Activated CD4-positive, alpha-beta memory T cell treated with anti-CD3 and anti-CD28 coated beads, Interleukin-2, amount 10 ng/mL, durations not matched to agents 7 days and 5 days (primary cell): ENCODE measurements at places on chromosomes 11 and 22. TPM values are rescaled to one million over a fixed set of nuclear protein-coding genes. Genes with fewer than 3 reads are reported as not detected.

- no peak for DNase-seq
Measured at GRCh38 chr11:39365809-39366436, 2093.5 kb downstream of the LRRC4C start.

DNA sequence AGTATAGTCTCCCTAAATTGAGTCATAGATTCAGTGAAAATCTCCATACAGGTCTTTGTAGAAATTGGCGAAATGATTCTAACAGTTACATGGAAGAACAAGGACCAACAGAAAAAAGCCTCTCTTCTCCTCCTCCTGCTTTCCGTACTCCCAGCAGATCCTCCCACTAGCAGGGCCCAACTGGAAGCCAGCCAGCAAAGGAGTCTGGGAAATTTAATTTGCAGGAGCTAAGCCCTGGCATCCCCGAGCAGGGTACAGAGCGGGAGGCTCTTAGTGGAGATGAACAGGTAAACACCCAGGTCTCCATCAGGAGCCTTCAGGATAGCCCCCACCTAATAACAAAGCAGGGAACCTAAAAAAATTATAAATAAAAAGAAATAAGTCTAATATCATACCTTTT is 1473.8 kb downstream of the TBC1D22A start:
- DNase-seq, result no peak

DNA sequence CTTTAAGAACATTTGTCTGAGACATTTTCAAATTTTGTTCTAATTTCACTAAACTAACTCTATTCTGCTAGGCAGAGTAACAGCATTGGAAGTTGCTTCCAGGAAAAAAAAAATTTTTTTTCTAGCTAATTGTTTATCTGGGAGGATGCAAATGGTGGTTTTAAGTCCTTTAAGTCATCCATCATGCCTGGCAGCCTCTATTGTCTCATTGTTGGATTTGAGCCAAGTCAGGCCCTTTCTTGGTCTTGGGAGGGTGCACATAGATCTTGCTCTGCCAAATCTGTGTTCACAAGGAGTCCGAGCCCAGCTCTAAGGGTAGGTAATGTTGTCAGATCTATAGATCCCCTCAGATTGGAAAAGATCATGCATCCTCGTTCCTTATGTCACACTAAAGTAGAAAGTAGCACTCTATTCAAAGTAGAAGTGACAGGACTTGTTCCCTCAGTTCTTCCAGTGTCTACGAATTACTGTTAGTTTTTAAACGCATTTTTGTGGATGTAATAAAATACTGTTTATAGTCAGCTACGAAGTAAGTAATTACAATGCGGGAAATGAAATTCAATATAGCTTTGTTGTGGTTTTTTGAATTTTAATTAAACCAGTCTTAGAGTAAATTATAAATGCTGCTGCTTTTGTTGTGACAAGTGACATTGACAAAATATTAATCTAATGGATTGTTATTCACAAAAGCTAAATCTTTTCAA is 166.0 kb upstream of the RASSF10 start:
- no peak for DNase-seq

GRCh38 chr22:19476023-19476422 is 3.0 kb downstream of the UFD1 start:
- no peak for DNase-seq

DNA sequence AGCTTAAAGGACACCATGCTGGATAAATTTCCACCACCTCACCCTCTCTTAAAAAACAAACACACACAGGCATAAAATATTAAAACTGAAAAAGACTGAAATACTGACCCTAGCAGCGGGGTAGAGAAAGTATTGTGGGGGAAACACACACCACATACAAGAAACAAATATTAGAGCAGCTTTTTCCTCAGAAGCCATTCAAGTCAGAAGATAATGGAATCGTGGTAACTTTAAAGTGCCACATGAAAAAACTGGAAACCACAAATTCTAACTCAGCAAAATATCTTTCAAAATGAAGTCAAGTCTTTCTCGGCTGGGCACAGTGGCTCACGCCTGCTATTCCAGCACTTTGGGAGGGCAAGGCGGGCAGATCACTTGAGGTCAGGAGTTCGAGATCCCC is 223.2 kb downstream of the DYNC2H1 start:
- DNase-seq, result no peak

- DNase-seq, result no peak
Measured at GRCh38 chr11:83685730-83686129, 399.6 kb upstream of the CCDC90B start.

GRCh38 chr22:42297778-42298177 is 27.3 kb upstream of the TCF20 start:
- no peak for DNase-seq

DNA sequence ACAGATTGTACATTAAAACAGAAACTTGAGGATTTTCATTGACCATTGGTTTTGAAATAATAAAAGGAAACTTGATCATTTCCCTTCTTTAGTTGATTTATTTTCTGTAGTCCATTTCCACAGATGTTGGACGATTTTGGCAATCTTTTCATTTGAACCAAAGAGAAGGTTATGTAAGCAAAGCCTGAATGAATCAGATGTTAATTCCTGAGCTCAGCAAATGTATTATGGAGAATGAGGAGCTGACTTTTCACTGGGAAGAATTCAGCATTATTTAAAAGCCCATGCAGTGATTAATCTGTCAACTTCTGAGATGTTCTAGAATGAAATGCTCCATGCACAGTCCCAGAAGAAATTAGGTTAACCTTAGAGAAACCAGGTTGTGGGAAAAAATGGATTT is 29.0 kb downstream of the ELMOD1 start:
- DNase-seq, result no peak

DNA sequence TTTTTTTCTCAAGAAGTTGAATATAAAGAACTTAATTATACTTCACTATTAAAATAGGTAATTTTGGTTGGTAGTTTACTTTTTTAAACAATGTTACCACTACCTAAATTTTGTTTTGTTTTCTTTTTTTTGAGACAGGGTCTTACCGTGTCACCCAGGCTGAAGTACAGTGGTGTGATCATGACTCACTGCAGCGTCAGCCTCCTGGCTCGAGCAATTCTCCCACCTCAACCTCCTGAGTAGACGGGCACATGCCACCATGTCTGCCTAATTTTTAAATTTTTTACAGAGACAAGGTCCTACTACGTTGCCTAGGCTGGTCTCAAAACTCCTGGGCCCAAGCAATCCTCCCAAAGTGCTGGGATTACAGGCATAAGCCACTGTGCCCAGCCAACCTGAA is 17.6 kb downstream of the SPCS2 start:
- no peak for DNase-seq

GRCh38 chr11:12922980-12923507 is 86.1 kb upstream of the RASSF10 start:
- no peak for DNase-seq

GRCh38 chr11:131888230-131888855 is 517.9 kb downstream of the NTM start:
- no peak for DNase-seq

DNA sequence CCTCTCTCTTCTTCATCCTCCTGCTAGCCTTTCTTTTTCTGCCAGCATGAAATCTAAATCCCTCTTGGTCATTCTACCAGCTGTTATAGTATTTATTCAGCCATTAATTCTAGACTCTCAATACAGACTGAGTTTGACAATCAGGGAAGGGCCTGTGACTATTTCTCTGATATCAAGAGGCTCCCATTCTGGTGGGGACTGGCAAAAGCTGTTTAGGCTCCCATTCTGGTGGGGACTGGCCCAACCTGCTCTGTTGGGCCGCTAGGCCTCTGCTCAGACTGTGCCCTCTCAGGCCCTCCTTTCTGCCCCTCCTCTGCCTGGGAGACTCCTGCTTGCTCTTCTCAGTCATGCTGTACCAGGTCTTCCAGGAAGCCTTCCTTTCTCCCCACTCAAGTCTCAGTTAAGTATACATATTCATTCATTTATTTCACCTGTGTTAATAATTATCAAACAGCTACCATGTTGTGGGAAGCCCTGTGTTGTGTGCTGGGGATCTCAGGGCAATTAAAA is 323.7 kb upstream of the NARS2 start:
- no peak for DNase-seq

DNA sequence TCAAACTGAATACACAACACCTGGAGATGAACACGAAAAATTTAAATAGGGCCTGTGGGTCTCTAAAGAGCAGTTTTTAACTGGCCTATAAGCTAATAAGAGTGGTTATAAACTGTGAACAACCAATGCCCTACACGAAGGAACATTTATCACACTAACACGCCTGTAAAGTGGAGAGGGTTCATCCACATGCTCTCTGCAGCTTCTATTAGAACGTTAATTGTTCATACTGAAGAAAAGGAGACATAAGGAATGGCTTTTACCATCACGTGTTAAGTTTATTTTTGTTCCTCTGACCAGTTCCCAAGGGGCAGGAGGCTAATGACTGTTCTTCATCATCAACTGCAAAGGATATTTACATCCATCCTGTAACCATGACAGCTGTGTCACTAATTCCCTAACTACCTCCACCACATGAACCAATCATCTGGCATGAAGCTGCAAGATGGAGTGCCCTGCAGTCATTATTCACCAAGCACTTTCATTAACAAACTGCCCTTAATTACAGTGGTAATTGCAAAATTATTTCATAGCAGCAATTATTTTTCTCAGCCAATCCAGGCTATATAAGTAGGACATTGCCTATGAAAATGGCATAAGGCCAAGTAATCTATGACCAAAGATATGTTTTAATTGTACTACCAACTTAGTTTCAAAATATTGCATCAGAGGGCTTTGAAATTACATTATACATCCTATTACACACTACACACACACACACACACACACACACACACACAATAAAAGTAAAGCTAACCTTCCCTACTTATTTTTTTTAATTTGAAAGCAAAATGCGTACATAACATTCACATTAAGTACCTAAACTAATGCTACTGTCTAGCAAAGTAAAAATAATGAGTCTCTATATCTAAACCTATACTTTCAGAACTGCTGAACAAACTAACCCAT is 186.7 kb downstream of the CADM1 start:
- no peak for DNase-seq

- DNase-seq, result no peak
Measured at GRCh38 chr22:41621911-41622179, 750 bp downstream of the XRCC6 start.

GRCh38 chr11:9008011-9008550 is 4.3 kb upstream of the NRIP3 start:
- DNase-seq, result no peak

DNA sequence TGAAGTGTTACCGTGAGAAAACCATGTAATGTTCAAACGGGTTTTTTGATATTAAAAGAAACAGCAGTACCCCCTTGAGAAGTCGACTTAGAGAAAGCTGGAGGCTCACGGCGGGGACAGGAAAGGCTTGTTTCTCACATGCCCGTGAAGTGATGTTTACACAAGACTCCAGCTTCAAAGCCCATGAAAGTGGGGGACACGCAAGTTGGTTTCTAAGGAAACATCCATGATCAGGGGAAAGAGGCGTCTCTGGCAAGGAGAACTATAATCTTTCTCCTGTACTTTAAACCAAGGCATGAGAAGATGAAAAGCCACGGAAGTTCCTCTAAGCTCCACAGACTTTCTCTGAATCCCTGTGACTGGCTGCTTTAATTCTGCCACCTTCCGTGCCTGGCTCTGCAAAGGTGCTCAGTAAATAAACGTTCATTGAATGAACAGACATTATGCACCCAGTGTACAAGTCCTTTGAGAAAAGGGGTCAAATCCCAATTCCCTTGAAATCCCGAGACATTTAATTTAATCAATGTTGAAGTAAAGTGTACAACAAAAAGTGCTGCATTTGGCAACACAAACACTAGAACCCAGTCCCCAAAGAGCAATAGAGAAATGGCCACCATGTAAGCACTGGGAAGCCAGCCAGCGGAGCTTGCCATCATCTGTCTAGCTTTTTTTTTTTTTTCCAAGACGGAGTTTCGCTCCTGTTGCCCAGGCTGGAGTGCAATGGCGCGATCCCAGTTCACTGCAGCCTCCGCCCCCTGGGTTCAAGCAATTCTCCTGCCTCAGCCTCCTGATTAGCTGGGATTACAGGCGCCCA is 58.7 kb downstream of the AHNAK start:
- no peak for DNase-seq

DNA sequence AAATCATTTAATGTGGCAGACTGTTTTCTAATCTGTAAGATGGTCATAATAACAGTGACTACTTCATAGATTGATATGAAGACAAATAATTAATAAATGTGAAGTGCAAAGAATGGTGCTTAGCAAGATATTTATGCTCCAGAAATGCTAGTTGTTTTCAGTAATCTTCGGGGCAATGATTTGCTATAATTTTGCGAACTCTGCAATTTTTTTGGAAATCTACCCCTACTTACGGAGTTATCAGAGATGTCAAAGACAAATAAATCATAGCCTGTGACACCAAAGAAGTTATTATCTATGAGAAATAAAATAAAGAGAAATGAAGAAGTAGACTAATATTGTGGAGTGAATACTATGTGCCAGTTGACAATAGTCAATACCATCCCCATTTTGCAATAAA is 634.1 kb upstream of the LRRC4C start:
- no peak for DNase-seq

DNA sequence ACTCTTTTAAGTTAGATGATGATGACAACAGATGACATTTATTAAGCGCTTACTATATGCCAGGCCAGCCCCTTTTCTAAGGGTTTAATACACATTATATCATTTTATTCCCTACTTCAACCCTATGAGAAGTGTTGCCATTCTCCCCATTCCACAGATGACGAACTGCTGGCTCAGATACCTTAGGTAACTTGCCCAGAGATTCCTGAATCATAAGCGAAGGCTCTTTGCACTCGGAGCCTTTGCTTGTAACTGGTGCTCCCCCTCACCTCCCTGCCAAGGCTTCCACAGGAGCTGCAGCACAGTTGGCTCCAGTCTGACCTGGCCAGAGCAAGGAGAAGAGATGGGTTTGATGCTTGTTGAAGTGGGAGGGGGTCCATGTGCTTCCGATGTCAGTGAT is 43.0 kb downstream of the DBX1 start:
- no peak for DNase-seq

DNA sequence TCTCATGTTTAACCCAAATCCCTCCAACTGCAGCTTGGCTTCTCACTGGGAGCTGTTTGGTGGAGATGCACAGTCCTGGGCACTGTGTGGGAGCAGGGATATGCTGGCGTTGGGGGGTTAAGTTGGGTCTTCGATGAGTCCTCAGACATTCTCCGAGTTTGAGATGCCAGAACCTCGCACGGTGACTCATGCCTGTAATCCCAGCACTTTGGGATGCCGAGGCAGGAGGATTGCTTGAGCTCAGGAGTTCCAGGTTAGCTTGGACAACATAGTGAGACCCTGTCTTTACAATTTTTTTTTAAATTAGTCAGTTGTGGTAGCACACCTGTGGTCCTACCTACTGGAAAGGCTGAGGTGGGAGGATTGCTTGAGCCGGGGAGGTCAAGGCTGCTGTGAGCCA is 20.7 kb downstream of the POU2F3 start:
- no peak for DNase-seq

- no peak for DNase-seq
Measured at GRCh38 chr22:37954686-37955085, 1.2 kb downstream of the POLR2F start.

IL18 gene
- not detected for total RNA-seq

NCAM1 gene
- 0.78 TPM for total RNA-seq

CHRDL2 gene
- total RNA-seq, result not detected

DCPS gene
- total RNA-seq, result 34.5 TPM

RPS6KB2 gene
- total RNA-seq, result 57.1 TPM

SLC22A8 gene
- not detected for total RNA-seq

HSPA8 gene
- total RNA-seq, result 1,570 TPM

KRTAP5-7 gene
- not detected for total RNA-seq

KDM4D gene
- 1.1 TPM for total RNA-seq

TIGD3 gene
- total RNA-seq, result 0.58 TPM

CHRNA10 gene
- total RNA-seq, result 1.5 TPM

PATE4 gene
- not detected for total RNA-seq

ENTHD1 gene
- total RNA-seq, result not detected

SAA2 gene
- total RNA-seq, result 0.28 TPM

CCDC15 gene
- total RNA-seq, result 9.7 TPM
